Mucosa of gallbladder (tissue), 1 donor: ENCODE measurements at places on chromosomes 5 and 9.

DNA sequence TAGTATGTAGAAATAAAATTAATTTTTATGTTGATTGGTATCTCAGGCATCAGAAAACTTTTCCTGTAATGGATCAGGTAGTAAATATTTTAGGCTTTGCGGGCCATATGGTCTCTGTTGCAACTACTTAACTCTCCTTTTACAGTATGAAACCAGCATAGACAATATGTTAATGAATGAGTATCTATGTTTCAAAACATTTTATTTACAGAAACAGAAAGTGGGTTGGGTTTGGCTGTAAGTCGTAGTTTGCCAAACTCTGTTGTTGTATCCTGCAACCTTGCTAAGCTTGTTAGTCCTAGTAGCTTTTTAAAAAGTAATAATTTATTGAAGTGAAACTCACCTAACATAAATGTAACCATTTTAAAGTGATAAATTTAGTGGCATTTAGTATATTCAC, 132.1 kb downstream of the NR3C1 start:
- no peak for DNase-seq

- DNase-seq = no peak
These were observed 3.2 kb upstream of the NSD1 start for GRCh38 chr5:177130211-177131018.

DNA sequence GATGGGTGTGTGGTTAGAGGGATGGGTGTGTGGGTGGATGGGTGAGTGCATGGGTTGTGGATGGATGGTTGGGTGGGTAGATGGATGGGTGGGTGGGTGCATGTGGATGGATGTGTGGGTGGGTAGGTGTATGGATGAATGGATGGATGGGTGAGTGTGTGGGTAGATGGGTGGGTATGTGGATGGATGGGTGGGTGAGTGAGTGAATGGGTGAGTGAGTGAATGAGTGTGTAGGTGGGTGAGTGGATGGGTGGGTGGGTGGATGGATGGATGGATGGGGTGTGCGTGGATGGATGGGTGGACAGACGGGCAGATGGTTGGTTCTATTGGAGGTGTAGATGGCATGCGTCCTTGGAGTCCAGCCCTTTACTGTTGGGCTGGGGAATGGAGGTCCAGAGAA, 17.2 kb downstream of the STKLD1 start:
- no peak for DNase-seq

DNA sequence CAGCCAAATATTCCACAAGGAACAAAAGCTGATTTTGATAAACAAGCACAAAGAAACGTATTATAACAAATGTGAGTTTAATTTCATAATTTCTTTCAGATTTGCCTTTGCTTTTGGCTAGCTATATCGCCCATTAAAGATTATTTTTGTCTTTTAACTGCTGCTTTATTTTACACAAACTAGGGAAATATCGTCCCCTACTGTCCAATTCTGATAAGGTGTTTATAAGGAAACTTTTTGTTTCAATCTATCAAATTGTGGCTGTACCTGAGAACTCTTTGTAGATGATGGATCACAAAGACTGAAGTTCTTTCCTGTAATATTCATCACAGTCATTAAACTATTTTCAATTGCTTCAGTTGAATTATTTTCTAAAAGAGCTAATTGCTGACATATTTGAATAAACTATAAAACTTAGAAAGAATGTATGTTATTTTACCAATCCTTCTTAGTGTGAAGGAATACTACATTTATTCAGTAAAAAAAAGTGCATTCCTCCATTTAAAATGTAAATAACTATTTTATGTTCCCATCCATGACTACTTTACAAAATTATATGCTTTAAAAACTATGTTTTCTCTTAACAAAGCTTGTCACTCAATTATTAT, 431.3 kb upstream of the ITGA1 start:
- no peak for DNase-seq

GRCh38 chr5:102867992-102868662, 113.0 kb downstream of the PAM start:
- no peak for DNase-seq

DNA sequence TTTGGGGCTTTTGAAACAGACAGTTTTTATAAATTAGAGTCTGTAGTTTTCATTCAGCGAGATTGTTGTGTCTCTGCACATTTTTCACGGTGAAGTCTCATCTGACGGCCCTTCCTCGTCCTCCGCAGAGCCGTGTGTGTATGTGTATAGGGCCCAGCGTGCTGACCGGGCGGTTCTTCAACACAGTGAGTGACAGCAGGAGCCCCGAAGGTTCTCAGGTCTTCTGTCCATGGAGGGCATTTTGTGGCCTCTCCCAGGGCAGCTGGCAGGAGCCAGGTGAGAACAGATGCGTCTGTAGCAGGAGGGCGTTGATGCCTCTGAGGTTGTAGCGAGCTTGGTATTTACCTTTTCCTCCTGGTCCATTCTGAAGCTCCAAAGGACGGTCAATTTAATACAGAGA, 116.0 kb upstream of the LPCAT1 start:
- no peak for DNase-seq

GRCh38 chr5:161342886-161343285, 203.6 kb downstream of the GABRB2 start:
- no peak for DNase-seq

- DNase-seq = no peak
These were observed at the start of gene HAVCR1 for GRCh38 chr5:157059093-157059539. HAVCR1 (minus strand) TSS chr5:157059116; CDS start chr5:157057943, 1,173 bp downstream.

DNA sequence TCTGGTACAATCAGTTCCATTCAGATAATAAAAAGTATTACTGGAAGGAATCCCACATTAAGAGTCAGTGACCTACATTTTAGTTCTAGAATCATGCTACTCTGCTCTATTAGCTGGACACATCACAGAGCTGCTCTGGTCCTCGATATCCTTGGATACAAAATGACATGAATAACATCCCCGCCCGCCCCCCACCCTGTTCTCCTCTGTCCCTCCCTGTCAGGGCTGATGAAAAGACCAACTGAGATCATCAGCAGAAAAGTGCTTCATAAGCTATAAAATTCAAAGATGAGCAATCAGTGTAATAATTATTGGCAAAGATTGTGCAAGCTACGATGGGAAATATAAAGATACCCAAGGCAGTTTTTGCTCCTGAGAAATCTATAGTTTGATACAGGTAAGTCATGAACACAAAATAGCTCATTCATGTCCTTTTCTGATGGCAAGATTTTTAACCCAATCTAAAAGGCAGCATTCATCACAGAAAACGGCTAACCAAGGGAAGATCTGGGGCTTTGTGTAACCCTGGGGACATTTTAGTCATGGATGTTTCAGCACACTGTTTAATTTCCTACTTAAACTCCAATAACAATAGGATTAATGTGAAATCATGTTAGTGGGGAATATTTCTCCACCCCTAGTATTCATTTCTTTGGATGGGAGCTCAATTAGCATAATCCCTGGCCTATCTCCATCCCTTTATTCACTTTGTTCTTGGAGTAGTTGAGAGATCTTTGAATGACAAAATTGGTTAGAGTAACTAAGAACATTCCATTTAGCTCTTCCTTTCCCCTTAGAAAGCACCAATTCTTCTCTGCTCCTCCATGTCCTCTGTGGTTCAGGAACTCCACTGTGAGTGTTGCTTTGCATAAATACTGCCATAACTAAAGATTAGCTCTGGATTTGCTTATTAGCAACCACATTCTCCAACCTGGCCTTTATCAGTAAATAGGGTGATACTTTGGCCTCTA, 459.4 kb upstream of the GRIA1 start:
- DNase-seq = no peak

DNA sequence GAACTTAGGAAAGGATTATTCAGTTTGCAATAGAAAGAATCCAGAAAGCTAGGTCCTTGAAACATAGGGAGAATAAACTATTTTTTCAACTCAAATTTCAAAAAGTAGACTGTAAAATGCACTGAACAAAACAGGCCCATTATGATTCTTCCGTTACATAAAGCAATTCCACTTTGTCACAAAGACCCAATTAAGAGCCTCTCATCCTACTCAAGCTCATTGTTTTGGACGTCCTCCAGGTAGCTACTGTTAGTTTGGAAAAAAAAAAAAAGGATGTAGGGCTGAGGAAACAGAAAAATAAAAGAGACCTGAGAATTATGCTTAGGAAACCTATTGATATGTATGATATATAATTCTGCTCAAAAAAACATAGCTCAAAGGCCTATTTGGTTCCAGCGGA, 74.0 kb downstream of the DIRAS2 start:
- DNase-seq = no peak

DNA sequence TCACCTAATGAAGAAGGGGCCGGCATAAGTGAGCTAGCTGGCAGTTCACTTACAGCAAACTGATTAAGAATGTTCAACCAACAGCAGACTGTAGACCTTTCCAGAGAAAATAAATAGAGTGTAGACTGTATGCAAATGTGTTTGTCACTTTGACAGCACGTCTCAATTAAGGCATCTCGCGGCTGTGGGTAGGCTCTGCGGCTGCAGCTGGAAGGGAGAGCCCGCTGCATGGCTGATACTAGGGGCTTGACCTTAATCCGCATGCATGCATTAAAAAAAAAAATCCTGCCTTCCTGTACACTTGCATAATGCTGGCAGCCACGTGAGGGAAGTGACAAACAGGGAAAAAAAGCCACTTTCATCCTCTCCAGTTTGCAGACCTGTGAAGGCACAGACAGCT, 82.3 kb downstream of the CRB2 start:
- no peak for DNase-seq

DNA sequence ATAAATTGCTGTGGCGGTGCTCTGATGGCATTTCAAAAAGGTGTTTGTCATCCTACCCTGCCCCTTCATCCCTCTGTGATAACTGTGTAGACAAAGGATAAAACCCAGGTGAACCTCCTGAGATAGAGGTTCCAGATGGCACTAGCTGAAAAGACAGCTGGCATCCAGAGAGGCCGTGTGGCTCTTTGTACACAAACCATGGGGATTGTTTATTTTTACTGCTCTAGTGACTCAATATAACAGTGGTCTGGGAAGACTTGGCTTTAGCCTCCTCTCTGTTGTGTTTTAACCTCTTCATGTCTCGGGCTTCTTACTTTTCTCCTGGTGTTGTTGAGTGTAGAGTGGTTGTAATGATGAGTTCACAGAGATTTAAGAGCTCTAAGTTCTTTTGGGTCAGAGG, 48.8 kb downstream of the SH3GL2 start:
- no peak for DNase-seq

DNA sequence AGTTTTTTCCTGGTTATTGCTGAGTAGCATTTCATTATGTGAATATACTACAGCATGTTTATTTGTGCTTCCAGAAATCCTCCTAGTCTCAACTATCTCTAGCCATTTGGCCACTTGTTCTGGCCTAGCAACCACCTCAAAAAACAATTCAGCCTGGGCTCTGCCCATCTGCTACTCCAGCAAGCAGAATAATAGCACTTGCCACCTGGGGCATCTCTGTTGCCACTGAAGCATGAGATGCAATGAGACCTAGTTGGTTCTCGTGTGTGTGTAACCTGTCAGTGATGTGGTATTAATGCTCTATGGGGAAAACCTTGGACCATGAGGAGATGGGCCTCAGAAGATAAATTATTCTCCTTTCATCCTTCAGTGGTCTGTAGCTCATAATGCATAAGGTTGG, 129.5 kb downstream of the RNF180 start:
- no peak for DNase-seq

DNA sequence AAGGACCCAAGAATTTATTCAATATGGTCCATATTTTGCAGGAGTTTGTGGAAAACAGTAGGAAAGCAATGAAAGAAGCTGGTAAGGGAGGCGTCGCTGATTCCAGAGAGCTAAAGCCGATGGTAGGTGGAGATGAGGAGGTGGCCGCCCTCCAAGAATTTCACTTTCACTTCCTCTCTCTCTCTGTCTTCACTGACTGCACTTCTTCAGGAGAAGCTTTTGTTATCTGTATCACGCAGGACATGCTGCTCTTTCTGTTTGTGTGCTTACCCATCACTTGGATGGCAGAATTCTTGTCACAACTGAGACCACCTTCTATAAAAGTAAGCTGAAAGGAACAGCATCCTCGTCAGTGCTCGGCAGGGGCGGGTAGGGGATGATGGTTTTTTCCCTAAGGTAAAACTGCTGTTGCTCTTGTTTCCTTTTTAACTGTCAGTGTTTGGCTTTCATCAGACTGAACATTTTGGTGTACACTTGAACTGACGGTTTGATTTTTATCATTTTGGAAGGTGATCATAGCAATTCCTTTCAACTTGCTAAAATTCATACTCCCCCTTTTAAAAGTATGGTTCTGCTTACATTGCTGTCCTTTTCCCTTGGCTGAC, 62.4 kb upstream of the FSD1L start:
- peak; percentile 19 for DNase-seq
